Stimulated activated CD4-positive, alpha-beta T cell treated with anti-CD3 and anti-CD28 coated beads, TNF-alpha, amount 100 ng/mL, for 1 hour (primary cell): ENCODE measurements at places on chromosomes 3 and 15.

DNA sequence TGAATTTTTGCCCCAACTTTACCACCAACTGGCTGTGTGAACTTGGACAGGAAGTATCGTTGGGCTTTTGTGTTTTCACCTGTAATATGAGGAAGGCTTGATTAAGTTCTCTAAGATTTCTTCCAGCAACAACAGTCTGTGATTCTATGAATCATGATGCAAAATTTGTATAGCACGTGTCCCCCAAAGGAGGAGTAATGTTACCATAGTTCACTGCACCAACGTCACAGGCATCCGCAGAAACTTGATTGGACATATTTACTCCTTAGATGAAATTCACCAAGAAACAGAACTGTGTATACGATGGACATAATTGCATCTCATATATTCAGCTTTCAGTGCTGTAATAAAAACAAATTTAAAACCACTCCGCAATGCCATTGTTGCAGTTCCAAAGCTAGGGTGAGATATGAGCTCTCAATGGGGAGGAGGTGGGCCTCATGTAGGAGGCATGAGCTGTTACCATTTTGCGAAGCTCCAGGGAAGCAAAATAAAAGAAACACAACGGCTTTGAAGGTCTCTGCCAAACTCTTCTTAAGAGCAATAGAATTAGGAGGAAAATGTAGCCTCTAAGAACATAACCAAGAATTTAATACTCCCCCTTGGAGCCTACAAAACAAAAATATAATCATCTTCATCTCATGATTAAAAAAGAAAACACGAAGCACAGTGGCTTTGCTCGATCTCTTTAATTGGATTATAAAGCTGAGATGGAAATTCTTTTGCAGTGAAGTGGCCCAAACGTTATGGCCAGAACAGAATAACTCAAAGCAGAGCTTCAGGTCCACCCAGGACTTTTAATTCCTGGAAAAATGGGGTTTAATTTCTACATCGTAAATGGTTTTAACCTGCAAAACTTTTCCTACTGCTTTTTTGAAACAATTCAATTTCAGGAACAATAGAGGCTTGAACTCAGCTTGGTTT is 80.7 kb downstream of the CHST2 start:
- DNase-seq, result no peak

DNA sequence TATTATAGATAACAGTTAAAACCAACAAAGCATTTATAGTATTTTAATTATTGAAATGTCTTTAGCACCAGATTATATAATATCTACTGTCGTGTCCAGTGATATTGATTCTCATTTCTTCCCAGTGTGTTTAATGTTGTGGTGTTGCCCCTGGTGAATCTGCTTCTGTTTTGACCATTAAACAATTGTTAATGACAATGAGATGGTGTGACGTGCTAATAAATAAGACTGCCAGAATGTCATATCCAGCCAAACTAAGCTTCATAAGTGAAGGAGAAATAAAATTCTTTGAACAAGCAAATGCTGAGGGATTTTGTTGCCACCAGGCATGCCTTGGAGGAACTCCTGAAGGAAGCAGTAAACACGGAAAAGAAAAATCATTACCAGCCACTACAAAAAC is 480.0 kb upstream of the ROBO1 start:
- DNase-seq, result no peak

DNA sequence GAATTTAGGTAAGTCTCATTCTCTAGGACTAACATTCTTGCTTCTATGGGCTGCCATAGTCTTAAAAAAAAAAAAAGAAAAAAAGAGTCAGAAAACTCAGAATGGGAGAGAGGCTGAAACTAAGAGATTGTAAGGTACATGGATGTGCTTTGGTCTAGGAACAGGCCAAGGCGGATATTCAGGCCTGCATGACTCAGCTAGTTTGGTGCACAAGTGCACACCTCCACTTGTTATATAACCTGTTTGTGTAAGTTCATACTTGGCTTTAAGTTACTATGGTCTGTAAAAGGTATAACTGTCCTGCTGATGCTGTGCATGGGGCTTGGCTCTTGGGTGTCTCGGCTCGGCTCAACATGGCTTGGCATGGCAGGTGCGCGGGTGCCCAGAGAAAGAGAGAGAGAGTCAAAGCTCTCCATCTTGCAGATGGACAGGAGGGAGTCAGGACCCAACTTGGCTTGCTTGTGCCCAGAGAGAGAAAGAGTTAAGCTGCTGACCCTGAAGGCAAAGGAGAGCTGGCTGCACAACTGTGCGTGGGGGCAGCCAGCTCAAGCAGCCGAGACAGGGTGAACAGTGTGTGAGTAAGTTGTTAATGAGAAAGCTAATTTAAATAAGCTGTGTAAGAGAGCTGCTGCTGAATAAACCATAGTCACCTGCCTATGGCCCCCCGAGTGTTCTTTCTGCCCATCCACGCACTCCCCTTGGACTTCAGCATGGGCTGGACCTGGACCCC is 31.4 kb upstream of the CHRNB4 start:
- DNase-seq, result no peak

DNA sequence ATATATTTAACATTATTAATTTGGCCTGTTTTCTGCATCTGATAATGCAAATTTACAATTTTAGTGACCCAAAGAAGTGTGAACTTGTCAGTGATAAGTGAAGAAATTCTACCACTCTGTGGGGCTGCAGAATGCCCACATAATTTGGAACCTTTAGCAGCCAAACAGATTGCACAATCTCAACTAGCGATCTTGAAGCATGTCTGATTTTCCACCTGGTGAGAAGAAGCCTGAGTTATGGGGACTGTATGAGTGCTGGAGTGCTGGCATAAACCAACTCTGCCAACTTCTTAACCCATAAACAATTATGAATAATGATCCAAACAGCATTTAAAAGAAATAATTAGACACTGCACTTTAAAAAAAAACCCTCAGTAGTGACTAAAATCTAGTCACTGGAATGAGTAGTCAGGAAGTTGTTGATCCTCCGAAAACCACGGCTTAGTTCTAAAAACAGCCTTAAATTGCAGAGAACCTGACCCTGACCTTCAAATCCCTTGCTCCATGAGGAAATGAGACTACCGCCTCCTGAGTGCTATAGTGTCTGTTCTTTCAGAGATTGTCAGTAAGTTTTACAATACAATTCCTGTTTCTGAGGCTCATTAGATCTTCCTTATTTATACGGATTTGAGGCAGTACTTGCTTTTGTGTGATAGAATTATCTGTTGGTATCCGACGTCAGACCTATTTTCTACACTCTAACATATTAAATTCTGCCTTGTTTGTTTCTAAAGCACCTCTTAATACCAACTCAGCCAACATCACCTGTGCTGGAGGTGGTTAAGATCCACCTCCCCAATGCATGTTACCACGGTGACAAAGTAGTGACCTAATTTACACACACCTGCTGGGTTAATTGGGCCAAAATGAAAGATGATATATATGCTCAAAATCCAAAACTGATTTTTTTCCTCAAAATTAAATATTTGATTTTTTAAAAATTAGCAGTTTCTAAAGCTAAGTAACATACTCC is 267.7 kb downstream of the ZBTB20 start:
- DNase-seq, result no peak

DNA sequence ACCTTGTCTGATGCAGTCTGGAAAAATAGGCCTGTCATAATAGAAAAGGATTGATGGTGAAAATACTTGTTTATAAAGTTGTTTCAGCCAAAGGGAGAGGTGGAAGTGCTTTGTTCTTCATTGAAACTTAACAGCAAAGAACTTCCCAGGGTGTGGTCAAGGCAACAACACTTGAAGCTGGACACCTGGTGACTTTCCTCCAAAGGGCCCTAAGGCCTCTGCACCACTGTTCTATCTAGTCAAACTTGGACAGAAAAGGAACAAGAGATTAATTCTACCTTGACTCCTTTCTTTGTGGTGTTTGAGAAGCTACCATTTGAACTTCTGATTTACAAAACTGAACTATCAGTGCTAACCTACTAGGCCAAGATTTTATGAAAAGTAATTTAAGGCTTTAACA is 102.0 kb downstream of the CMSS1 start:
- no peak for DNase-seq

DNA sequence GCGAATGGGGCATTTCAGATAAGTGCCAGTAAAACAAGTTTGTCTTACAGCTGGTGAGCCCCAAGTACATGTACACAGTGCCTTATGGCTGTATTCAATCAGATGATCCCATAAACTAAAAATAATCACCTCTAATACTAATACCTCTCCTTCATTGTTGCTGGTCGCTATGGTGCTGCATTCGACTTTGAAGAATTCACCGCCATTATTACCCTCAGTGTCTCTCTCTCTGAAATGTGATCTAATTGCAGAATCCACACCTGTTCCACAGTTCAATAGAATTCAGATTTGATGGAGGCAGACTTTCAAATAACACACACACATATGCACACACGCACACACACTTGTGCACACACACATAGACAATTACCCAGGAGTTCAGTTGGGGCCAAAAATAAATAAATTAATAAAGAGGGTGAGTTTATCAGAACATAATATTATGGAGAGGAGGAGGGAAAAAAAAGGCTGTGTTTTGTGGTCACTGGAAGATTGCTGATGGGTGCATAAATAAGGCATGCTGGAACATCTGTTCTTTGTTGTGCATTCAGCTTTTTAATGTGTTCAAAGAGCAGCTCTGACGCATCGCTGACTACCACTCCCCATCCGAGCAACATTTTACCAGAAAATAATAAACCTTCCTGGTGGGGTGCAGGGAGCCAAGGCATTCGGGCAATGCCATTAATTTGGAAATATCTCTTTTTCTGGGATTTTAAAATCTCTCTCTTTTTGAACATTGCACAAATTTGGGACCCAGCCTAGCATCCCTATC is 235.7 kb downstream of the SATB1 start:
- DNase-seq, result no peak

DNA sequence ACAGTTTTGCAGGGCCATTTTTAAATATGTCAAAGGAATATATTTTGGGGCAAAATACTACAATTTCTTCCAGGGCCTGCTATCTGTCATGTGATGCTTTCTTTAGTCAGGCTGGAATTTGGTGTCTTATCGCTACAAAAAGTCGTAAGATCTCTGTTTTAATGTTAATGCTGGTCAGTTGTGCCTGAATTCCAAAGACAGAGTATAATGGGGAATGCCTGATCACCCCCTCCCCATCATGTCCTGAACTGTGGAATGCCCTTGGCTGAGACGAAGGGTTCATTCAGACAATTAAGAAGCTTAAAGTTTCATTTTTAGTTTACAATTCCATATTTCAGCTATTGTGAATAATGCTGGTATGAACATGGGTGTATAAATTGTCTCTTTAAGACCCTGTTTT is 203.0 kb downstream of the TBC1D5 start:
- DNase-seq, result no peak

DNA sequence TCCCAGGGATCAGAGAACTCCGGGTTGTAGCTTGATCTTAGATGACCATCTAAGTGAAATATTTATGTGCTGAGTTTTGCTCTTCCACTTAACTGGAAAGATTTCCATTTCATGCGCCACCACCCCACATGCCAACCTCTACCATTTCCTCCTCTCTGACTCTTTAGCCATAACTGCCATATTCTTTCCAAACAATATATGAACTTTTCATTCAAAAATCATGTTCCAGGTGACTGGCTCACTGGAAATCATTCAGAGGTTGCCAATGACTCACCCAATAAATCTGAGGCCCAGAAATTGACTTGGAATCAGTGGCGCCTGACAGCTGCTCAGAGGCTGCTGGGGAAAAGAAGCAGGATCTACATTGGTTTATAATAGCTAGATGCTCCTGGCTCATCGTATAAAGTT is 31.6 kb upstream of the FAM174B start:
- no peak for DNase-seq

- DNase-seq, result no peak
Observed at GRCh38 chr3:133113927-133114597, 75.9 kb downstream of the TMEM108 start.

- DNase-seq, result no peak
Observed at GRCh38 chr3:24508423-24508839, 13.8 kb upstream of the THRB start.

- no peak for DNase-seq
Observed at GRCh38 chr3:7696320-7696719, 805.3 kb upstream of the LMCD1 start.
